ENCODE measurements at places on chromosomes 6 and 20.

DNA sequence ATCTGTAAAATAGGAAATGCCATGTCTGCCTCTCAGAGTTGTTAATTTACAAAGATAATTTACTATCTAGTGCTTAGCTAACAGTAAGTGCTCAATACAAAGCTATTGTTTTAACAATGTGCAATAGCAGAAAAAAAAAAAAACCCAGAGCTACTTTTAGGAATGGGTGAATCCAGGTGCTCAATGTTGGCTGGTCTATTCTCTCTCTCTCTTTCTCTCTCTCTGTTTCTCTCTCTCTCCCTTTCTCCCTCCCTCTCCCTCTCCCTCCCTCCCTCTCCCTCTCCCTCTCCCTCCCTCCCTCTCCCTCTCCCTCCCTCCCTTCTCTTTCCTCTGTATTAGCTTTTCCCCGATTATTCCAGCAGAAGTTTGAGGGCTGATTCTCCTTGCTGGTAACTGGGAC lies 14.0 kb downstream of the PDRG1 start:
- DNase-seq = no peak

- DNase-seq = peak; percentile 28
Observed at GRCh38 chr6:149077208-149077607, 240.3 kb upstream of the TAB2 start.

DNA sequence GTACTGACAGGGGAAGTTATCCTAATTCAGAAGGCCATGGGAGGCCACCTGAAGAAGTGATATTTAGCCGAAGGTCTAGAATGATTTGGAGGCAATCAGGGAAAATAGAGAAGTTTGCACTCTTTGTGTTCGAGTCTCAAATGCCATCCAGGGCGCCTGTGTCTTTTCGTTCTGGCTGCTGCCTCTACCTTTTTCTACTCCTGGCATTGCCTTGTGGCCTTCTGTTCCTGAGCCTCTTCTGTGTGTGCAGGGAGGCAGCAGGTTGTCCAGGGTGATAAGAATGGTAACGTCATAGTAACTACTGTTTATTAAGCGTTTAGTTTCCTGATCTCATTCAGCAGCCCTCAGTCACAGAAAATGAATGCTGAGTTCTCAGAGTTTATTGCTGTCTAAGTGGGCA lies 252.1 kb downstream of the FARS2 start:
- no peak for DNase-seq

- DNase-seq = no peak
Observed at GRCh38 chr6:2101213-2101612, 144.2 kb downstream of the GMDS start.

- DNase-seq = no peak
Observed at GRCh38 chr6:27562027-27562410, 89.1 kb upstream of the ZNF184 start.

GRCh38 chr20:21315138-21315537 lies 12.0 kb downstream of the XRN2 start:
- peak; percentile 93 for DNase-seq

- DNase-seq = no peak
Observed at GRCh38 chr6:128491610-128492206, 28.7 kb downstream of the PTPRK start.

DNA sequence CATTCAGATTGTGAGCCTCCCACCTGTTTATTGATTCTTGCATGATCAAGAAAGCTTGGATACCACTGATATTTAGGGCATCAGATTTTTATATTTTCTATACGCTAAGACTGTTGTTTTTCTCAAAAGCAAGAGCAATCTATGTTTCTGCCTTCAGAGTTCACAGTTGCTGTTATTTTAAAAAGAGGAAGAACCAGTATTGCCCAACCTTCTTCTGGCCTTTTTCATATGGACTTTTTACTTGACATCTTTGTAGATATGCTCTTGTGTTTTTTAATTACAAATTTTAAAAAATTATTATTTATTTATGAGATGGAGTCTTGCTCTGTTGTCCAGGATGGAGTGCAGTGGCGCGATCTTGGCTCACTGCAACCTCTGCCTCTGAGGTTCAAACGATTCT lies 28.9 kb downstream of the SLC17A5 start:
- peak; percentile 60 for DNase-seq

GRCh38 chr20:19864130-19864529 lies 106.1 kb downstream of the RIN2 start:
- DNase-seq = no peak

DNA sequence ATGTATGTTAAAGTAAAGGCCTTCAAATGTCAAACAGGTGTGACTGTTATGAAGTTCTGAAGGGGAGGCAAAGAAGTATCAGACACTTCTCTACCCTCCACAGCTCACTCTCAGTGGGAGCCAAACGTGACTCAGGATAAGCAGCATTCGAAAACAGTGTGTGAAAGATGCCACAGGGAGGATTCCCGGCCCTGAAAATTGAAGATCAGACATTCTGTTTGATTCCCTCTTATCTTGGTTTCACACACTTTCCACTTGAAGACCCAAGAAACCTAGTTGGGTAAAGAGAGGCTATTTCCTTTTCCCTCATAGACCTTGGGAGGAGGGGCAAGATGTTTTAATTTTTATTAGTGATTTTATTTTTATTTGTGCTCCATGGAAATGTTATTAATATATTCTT lies 164.2 kb upstream of the SUPT3H start:
- no peak for DNase-seq

GRCh38 chr6:89409461-89410035 lies 2.5 kb downstream of the RRAGD start:
- DNase-seq = no peak

DNA sequence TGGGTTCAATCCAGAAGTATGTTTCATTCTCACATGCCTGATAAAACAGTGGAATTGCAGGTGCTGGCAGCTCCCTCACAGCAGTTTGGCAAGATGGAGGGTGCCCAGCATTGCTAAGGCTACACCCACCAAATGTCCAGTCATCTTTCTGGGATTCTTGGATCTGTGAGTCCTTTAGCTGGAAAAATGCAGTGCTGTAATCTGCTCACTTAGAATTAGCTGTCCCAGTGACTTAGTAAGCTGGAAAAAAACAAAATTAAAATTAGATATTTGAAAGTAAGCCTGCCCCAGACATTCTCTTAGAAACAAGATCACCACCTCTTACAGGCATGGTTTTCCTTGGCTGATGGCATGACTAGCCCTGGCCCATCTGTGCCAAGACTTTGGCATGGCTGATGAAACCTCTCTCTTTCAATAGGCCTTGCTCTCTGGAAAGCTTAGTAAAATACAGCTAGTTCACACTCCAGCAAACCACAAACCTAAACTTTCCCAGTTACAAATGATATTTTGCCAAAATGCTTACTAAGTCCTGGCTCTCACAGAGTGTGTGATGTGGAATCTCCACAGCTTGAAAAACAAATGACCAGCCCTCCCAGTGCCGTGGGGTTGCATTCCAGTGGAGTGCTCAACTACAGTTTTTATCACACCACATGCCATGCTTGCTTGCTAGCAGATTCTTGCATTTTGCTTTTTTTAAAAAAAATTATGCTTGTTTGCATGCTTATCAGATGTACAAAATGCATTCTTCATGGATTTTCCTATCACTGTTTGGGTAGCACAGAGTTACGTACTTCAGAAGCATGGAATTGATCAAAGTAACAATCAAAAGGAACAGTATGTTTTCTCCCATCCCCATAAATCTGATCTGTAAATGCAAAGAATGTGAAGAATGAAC lies 261.5 kb downstream of the EYA4 start:
- no peak for DNase-seq

- DNase-seq = no peak
Observed at GRCh38 chr6:2739335-2739734, 11.4 kb downstream of the MYLK4 start.

- no peak for DNase-seq
Observed at GRCh38 chr20:24357177-24357576, 112.3 kb upstream of the SYNDIG1 start.

DNA sequence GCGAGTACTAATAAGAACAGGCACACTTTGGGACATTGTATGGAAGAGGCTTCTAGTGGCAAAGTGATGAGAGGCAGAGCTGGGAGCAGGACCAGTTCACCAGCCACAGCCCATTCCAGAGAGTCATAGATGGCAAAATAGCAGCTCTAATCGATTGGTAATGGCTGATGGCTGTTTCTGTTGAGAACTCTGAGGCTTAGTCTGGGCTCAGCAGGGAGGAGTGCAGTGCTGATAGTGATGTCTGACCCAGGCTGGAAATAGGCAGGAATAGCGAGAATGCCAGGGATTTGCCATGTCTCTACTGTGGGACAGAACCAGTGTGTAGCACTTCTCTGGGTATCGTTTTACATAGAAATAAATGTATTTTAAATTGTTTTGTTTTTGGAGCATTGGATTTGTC lies 620.0 kb upstream of the FLRT3 start:
- no peak for DNase-seq

DNA sequence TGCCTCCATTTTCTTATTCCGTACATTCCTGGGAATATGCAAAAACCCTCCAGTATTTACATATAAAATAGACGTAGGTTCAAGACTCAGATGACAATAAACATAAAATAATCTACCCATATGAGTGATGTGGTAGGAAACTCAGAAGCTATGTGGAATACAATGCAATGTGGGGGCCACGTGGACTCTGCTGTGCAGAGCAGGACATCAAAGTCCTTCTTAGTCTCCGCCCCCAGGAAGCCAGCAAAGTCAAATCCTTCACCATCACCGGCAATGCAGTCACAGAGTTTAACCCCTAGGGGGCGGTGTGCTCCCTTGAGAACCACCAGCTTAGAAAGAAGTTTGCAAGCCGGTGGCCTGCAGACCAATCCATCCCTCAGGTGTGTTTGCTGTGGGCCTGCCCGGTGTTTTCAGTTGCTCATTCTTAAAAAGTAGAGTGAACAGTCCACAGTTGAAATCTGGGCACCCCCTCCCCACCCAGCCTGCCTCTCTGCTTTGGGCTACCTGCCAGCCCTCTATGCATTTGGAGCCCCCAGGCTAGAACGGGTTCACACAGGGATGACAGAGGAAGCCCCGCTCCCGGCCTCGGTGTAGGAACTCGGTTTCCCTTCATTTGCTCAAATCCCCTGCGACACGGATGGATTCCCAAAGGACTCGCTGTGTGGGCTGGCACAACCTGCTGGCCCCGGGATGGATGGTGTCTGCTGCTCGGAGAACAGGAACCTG lies 59.9 kb downstream of the SULF2 start:
- peak; percentile 96 for DNase-seq

GRCh38 chr6:133435065-133435728 lies 194.0 kb downstream of the EYA4 start:
- no peak for DNase-seq

DNA sequence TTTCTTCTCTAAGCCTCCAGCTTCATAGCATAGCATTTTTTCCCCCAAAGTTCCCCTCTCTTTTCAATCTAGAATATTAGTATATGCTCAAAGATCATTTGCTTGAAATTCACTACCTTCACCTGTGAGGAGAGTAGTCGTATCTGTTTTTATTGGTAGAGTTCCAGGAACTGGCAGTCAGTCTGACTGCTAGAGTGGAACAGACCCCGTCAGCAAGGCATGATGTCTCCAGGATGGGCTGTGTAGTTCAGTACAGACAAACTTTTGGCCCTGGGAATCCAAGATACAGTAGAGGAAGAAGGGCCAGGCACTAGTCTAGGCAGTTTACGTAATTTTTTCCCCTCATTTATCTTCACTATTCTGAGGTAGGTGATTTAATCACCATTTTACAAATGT lies 29.1 kb downstream of the RALY start:
- DNase-seq = no peak

DNA sequence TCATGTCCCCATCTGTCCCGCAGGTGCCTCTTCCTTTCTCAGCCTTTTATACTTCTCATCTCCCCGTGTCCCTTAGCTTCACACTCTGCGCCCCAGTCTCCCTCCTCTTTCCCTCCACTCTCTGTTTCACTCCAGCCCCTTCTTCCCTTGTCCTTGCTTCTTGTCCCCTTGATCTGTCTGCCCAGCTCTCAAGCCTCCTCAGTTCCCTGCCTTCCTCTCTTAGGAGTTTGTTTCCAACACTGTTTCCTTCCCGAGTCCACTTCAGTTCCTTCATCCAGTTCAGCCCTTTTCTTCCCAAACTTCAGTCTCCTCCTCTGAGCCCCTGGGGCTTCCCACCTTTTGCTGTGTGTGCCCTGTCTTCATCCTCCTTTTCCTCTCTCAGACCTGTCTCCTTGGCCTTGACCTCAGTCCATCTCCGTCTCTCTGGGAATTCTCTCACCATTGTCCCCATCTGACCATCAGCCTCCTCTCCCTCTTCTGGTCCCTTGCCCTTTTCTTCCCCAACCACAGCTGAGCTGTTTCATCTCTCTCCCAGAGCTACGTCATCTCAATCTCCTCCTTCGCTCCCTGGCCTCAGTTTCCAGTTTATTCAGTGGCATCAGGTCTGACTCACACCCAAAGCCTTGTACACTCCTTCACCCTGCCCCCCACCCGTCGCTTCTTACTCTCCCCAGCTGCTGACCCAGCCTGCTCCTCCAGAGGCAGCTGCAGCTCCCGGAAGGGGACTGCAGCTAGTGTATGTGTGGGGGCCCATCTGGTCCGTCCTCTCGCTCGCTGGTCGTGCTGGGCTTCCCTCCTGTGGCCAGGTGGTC lies 2.7 kb upstream of the DDR1 start:
- DNase-seq = no peak

GRCh38 chr20:44142413-44142812 lies 44.6 kb downstream of the JPH2 start:
- DNase-seq = no peak

DNA sequence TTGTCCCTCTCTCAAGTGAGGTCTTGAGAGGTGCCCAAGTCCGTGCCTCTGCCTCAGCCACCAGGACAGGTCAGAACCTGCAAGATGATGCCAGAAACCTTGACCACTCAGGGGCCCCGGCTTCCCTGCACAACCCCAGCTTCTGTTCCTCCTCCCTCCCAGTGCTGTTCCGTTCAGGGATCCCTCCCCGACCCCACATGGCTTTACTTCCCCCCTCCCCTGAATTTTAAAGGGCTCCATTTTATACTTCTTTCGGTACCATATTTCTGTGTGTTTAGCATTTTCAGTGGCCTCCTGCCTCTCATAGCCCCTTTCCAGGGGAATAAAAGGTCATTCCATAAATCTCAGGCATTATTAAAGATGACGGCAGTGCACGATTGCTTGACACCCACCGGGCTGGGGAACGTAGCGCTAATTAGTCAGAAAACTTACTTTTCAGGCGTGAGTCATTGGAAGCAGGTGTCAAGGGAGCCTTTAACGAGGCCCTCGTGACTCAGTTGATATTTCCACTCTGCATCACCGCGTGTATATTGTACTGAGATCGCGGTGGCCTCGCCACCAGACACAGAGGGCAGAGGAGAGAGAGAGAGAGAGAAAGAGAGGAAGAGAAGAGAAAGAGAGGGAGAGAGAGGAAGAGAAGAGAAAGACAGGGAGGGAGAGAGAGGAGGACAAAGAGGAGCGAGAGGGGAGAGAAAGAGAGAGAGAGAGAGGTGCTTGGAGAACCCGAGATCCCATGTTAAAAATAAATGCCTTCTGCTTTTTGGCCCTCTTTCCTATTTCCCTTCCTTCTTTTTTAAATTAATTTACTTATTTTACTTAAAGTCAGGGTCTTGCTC lies 21.3 kb downstream of the KCNG1 start:
- no peak for DNase-seq

- DNase-seq = no peak
Observed at GRCh38 chr20:45372241-45372640, 5.9 kb downstream of the TP53TG5 start.
